ENCODE measurements at places on chromosomes 12 and 14.
A peak's percentile ranks its signal among the peaks of the same experiment; 100 is the strongest.

DNA sequence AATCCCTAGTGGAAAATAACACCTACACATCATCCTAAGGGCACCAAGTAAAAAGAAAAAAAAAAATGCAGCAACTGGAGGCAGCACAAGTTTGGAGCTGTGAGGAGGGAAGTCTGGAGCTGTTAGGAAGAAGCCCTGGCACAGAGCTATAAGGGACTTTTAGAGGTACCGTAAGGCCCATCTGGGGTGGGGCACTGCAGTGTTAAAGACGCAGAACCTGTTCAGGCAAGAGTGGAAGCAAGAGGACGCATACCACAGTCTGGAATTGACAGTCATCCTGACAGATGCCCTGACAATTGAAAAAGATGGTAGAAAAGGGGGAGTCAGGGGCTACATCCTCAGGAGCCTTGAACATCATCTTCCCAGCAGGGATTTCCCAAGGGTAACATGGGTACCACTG lies 195.9 kb upstream of the PLEKHG7 start:
- no peak for DNase-seq

- DNase-seq = no peak
Observed at GRCh38 chr12:27334721-27335082, 2.1 kb downstream of the BMAL2 start.

GRCh38 chr12:118061873-118062843 lies 1.2 kb upstream of the WSB2 start:
- DNase-seq = no peak

DNA sequence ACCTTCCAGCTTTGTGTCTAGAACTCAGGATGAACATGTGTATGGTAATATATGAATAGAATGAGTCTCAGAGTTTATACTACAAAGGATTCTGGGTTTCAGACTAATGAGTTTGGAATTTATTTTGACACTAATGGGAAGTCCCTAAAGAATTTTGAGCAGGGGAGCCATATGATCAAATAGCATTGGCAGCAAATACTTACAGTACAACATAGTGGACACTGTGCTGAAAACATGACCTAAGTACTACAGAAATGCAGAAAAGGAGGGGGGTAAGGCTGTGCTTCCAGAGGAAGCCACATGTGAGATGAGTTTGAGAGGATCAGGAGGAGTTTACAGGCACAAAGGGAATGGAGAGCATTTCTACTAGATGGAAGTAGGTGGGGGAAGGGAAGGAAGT lies 225.8 kb downstream of the C12orf42 start:
- DNase-seq = no peak

DNA sequence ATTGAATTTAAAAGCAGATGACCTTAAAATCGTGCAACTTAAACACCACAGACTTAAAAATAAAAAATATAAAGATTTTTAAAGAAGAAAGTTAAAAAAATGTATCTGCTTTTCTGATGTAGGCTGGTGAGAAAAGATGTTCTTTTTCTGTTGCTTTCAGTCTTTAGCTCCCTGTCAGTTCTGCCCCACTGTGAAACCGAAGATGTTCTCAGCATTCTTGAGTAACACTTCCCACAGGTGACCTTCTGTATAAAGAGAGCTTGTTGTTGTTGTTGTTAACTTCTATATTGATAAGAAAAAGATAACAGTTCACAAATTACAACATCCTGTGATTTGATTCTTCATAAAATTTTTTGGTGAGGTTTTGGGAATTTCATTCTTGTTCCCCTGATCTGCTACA lies 377.9 kb upstream of the RGS6 start:
- DNase-seq = no peak

DNA sequence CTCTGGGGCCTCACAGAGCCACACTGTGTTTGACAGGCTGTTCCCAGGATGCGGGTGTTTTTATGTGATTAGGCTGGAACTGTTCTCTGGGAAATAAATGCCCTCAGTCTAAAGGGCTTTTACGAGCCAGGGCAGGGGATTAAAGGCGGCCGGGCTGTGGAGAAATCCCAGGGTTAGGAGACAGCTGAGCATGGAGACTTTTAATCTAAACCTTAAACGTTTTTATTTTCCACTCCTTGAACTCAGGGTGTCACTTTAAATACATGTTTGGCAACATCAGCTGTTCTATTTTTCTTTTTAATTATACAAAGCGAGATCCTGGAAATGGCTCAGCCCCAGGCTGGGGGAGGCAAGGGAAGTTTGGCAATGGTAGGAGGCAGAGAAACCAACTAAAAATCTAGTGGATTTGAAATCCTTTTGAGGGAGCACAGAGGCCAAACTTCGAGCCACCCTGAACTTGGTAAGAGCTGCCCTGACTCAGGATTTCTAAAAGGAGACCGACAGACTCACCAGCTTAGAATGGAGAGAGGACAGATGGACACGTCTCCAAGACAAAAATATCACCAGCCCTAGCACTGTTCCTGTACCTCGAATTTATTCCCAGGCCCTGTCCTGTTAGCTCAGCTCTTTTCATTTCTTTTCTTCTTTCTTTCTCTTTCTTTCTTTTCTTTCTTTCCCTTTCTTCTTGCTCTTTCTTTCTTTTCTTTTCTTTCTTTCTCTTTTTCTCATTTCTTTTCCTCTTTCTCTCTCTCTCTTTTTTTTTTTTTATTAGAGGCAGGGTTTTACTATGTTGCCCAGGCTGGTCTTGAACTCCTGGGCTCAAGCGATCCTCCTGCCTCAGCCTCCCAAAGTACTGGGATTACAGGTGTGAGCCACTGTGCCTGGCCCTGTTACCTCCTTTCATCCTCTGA lies 15.8 kb upstream of the ORAI1 start:
- no peak for DNase-seq

DNA sequence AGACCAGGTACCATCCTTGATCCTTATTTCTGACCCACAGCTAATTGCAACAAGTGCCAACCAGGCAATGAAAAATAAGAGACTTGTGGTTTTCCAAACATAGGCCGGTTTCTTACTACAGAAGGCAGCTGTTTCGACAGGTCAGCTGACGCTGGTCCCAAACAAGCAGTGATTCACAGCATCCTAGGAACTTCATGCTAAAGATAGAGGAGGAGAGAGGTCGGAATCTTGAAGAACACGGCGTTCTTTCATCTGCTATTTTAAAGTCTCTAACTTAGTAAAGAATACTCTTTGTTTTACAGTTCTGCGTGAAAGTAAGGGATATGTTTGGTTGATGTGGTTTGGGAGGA lies 28.1 kb upstream of the ADGRD1 start:
- DNase-seq = no peak

DNA sequence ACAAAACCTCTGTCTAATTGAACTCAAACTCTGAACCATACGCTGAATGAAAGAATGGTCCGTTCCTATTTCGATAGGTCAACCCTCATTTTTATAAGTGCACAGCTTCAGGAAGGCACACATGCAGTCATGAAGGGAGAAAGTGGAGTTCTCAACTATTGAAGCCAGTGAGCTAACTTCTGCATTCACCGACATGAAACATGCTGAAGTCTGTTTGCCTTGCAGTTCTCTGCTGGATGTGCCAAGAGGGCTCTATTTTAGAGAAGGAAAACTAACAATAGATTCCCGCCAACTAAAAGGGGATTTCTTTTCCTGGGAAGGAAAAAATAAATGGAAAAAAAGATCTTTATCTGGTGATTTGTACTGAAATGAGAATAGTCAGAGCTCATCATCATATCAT lies 191.0 kb upstream of the PLEKHG7 start:
- DNase-seq = no peak

GRCh38 chr14:73738518-73739173 lies 24.5 kb upstream of the PNMA1 start:
- DNase-seq = no peak

- no peak for DNase-seq
Observed at GRCh38 chr12:34294671-34295365, 272.5 kb downstream of the ALG10 start.

GRCh38 chr12:62660756-62661155 lies 194.1 kb downstream of the MON2 start:
- no peak for DNase-seq

- no peak for DNase-seq
Observed at GRCh38 chr12:111451649-111452129, 46.0 kb downstream of the SH2B3 start.

GRCh38 chr12:38919191-38919590 lies 13.8 kb upstream of the CPNE8 start:
- DNase-seq = no peak

DNA sequence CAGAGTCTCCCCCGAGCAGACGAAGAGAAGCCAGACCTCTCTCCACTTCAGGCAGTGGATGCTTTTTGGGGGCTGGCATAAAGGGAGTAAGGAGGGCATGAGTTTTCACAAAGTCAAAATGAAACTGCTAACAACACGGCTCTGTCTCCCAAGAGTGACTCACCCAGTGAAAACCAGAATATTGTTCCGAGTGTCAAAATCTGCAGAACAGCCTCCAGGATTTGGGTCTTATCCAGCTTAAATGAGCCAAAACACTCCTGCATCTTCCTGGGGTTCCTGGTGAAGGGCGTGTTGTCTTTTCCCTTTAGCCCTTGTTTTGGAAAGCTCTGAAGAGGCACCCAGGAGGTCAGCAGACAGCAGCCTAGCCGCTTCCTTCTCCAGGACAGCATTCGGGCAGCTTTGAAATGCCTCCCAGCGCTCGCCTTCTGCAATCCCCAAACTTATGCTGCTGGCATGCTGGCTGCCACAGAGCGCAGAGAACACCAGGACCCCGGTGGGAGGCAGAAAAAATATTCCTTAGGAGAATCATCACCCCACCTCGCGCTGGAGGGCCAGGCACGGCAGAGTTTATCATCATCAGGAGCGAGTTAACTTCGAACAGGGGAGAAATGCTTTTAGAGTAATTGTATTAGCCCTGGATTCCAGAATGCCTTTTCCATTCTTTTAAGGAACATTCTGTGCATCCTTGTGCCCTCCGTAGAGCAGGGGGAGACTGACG lies 117.7 kb upstream of the NCOR2 start:
- no peak for DNase-seq

DNA sequence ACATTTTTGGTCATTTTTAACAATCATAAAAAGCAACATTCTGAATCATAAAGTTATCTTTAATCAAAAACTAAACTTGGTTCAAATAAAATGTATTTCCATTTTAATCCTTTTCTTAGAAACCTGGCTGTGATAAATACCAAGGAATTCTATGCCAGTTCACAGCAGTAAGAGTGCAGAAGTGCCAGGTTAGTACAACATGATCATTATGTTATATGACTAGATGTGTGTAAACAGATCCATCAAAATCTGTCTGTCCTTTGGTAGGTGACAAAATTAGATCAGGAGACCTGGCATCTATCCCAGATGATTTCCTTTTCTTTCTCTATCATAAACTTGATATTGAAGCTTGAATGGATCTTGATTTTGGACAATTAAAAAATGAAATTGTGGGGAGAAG lies 200.6 kb upstream of the STXBP6 start:
- no peak for DNase-seq

DNA sequence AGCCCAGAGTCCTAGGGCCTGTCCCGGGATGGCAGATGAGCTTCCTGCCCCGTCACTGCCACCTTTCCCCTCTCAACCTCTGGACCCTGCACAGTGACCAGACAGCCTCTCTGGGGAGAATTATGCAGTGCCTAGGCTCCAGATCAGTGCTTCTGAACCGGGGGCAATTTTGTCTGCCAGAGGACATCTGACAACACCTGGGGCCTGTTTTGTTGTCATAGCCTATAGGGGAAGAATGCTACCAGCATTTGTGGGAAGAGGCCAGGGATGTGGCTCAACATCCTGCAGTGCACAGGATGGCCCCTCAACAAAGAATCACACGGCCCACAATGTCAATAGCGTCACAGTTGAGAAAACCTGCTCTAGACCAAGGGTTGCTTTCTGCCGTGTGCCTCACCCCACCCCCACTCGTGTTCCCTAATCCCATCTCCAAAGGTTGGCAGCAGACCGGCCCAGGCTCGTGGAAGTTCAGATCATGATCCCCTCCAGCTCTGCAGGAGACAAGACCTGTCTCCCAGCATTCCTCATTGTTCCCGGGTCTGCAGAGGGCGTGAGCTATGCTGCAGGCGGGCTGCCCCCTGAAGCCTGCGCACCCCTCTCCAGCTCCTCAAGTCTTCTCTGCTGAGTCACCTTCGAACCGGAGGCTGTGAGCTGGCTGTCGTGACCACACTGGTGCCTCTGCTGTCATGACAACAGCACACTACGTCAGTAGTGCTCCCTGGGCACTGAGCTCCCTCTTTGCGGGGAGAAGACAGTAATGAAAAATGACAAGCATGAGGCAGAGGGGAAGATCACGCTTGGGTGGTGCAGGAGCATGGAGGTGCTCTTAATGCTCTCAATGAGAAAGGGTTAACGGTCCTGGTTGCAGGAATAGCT lies 2.0 kb upstream of the GAPDH start:
- DNase-seq = peak; percentile 65

- DNase-seq = no peak
Observed at GRCh38 chr12:3187846-3188770, 110.9 kb downstream of the TSPAN9 start.

GRCh38 chr14:30656190-30656632 lies 34.1 kb downstream of the SCFD1 start:
- DNase-seq = no peak

DNA sequence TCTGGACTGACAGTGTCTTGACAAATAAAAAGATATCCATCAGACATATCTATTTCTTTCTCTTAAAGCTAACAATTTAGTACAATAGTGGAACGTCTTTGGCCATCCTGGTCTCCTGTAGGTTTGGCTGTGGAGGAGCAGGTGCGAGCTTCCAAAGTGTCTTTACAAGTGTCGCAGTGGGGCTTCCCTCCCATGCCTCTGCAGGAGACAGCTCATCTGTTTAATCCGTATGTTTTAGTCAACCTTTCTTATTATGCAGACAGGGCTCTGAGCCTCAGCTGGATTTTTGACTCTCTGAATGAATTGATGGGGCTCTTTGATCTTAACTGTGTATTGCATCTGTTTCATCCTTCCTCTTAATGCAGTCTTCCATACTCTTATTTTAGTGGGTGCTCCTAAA lies 57.5 kb downstream of the RMST start:
- no peak for DNase-seq

DNA sequence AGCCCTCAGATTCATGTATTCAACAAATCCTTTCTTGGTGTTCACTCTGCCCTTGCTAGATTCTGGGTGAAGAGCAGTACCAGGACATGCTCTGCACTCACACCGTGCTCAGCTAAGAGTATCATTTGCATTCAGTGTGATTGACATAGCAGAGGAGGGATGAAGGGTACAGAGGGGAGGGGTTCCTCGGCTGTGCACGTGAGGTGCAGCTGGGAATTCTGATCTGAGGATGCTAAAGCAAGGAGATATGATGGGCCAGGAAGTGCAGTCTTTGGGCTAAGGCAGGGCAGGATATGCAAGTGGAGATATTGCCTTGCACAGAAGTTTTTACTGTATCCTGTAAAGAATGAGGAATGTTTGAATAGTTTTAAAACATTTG lies 108.6 kb downstream of the FGD4 start:
- no peak for DNase-seq

Measured in stimulated activated naive B cell treated with anti-CD40 and anti-IgM and Interleukin-4, amounts not matched to agents 10 μg/mL and 1 μg/mL and 100 μg/mL, for 72 hours (primary cell).